ENCODE measurements at places on chromosomes 4 and X.
A peak's percentile ranks its signal among the peaks of the same experiment; 100 is the strongest.

DNA sequence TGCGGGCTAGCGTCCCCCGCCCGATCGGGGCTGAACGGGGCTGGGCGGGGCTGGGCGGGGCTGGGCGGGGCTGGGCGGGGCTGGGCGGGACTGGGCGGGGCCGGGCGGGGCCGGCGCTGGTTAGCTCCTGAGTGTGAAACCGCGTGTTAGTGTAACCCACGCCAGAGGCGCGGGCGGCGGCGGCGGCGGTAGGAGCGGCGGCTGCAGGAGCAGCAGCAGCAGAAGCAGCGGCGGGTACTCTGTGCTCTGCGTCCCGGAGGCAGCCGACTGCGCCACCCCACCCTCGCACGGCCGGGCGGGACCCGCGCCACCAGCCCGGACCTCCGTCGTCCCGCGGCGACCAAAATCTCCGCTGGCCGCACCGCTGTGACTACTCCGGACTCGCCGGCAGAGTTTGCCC is 128.1 kb downstream of the LAS1L start:
- DNase-seq, result no peak

DNA sequence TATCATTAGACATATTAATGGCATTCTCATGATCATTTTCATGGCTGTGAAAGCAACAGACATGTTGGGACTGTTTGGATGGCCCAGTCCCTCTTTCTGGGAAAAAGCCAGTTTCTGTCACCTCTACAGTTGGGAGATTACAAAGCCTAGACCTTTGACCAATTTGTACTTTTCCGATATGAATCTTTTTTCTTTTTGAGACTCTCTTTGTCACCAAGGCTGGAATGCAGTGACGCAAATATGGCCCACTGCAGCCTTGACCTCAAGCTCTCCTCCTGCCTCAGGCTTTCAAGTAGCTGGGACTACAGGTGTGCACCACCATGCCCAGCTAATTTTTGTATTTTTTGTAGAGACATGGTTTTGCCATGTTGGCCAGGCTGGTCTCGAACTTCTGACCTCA is 9.4 kb downstream of the TBC1D25 start:
- DNase-seq, result no peak

GRCh38 chr4:152663203-152664066 is 16.4 kb downstream of the TMEM154 start:
- DNase-seq, result no peak

DNA sequence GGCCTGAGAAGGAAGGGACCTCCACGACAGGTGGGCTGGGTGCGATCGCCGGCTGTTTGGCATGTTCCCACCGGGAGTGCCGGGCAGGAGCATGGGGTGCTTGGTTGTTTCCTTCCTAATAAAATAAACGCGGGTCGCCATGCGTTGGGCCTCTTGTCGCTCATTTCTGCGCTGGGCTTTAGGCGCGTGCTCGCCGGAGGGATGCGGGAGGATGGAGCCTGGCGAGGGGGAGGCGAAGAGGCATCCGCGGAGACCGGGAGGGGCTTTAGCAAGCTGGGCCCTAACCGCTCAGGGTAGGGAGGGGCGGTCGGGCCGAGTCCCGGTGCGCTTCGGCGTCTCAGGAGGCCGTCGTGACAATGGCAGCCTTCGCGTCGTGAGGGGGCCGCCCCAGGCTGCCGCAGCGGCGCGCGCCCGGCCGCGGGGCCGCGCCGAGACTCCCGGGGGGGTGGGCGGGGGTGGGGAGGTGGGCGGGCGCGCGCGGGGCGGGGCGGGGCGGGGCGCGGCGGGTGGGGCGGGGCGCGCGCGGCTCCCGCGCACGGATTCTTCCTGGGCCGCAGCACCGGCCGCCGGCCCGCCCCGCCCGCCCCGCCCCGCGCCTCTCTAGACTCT is 476 bp upstream of the GDI1 start:
- no peak for DNase-seq

GRCh38 chr4:115145393-115146160 is 32.2 kb upstream of the NDST4 start:
- peak; percentile 15 for DNase-seq

DNA sequence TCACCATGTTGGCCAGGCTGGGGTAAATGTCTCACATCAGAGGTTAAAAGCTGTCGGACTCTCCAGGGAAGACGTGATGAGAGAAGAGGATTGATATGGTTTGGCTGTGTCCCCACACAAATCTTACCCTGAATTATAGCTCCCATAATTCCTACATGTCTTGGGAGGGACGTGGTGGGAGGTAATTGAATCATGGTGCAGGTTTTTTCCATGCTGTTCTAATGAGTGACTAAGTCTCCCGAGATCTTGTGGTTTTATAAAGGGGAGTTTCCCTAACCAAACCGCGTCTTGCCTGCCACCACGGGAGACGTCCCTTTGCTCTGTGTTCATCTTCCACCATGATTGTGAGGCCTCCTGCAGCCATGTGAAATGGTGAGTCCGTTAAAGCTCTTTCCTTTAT is 64.4 kb downstream of the ASMT start:
- no peak for DNase-seq

DNA sequence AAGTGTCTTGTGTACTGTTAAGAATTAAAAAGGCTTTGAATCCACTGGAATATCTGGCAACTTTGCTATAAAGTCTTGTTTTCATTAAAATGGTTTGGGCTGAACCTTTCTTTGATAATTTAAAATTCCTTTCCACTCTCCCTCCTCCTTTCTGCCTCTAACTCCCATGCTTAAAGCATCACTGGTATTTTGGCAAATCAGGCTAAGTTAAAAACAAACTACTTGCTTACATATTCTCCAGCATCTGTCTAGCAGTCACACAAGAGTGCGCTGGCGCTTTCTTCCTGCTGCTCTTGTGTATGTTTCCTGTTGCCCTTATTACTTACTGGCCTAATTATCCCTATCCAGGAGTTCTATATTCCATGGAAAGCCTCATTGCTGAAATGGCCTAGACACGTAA is 136.6 kb downstream of the VEGFC start:
- DNase-seq, result no peak

Measured in NCI-H510A (cell line).